ENCODE measurements at places on chromosomes 5 and 9.

GRCh38 chr9:133796562-133796961, 58.4 kb upstream of the SARDH start:
- no peak for DNase-seq

- DNase-seq, result no peak
Measured at GRCh38 chr9:86494644-86495111, 140.5 kb upstream of the TUT7 start.

GRCh38 chr5:172428224-172429166, 25.8 kb downstream of the SH3PXD2B start:
- DNase-seq, result no peak

GRCh38 chr9:134659688-134660131, 18.1 kb downstream of the COL5A1 start:
- DNase-seq, result no peak

GRCh38 chr5:180594311-180595045, 3.2 kb upstream of the SCGB3A1 start:
- no peak for DNase-seq

GRCh38 chr9:131733541-131734061, 6.3 kb downstream of the RAPGEF1 start:
- peak; percentile 58 for DNase-seq

DNA sequence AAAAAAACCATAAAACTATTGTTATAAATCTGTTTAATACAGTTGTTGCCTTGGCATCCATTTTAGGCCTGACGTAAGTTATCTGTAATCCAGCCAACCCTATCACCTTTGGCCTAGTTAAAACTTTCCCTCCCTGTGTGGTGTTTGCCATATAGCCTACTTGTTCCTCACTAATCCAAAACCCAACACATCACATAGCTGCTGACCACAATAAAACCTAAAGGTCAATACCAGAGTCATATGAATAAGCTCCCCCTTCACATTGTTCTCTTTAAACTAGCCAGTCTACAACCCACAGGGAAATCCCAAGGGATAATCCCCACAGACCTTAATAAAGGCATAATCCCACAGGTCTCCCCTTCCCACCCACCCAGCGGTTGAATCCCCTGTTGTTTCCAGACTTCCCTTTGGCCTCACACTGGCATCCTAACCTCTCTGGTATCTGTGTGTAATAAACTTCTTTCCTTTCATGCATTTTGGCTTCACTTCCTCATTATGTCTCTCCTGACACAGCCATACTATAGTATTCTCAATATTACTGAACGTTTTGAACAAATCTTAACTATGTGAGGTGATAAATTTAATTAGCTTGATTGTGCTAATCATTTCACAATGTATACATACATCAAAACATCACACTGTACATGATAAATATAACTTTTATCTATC, 50.8 kb downstream of the DTWD2 start:
- no peak for DNase-seq

- DNase-seq, result no peak
Measured at GRCh38 chr9:89177012-89177943, 1.3 kb downstream of the SHC3 start.

DNA sequence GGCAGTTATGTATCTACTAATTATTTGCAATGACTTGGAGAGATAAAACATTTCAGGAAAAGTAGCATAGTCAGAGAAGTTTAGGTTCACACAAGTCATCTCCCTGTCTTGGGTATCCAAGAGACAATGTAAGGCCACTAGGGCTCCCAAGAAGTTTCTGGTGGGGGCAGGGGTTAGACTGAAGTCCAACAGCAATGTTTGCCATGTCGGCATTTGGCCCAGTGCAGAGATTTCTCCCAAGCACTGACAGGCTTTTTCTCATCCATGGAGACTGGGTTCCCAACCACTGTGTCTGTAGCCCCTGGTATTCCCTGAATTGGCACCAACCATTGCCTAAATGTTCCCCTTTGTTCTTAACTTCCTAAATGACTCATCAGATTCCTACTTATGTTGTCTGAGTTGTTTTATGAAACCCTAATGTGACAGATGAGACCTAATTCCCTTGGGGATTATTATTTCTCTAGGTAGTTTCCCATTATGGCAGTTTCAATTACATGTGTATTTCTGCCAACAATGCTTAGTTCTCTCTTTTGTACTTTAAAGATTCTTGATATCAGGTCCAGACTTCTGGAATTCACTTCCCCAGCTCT, 103.6 kb upstream of the EGFLAM start:
- no peak for DNase-seq

Data from stimulated activated naive CD8-positive, alpha-beta T cell treated with anti-CD3 and anti-CD28 coated beads, Interleukin-15, Interleukin-2, amounts not matched to agents 100 U/mL and 50 U/mL, for 24 hours (primary cell).